ENCODE measurements at places on chromosomes 6 and 20.

DNA sequence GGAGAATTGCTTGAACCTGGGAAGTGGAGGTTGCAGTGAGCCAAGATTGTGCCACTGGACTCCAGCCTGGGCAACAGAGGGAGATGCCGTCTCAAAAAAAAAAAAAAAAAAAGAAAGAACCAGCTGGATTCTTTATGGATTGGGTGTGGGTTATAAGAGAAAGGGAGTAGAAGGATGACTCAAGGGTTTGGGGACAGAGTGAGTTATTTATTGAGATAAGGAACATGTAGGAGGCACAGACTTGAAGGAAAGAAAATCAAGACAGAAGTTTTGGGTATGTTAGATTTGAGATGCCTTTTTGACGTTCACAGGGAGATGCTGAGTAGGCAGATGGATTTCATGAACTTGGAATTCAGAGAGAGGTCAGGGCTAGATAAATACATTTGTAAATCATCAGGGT is 47.6 kb downstream of the KIZ start:
- DNase-seq, result no peak

- no peak for DNase-seq
Measured at GRCh38 chr6:10382322-10382721, 32.6 kb downstream of the TFAP2A start.

DNA sequence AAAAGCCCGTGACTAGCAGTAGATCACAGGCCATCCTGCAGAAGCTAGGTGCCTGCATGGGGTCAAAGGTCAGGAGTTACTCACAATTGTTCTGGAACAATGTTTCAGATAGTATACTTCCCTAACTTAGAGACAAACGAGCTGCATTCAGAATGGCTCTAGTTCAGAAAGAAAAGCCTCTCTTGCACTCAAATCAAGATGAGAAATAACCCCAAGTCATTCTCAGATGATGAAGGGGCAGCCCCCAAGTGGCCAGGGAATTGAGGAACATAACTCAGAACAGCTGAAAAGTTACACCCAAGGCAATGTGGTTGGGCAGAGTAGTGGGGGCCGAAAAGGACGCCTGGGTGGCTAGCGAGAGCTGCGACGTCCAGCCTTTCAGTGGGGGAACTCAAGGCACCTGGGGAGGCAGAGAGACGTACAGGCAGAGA is 27.8 kb downstream of the FYN start:
- DNase-seq, result no peak

- DNase-seq, result no peak
Measured at GRCh38 chr6:31210123-31210522, 39.6 kb upstream of the POU5F1 start.

GRCh38 chr6:37110500-37111461 is 59.2 kb upstream of the PIM1 start:
- DNase-seq, result no peak

GRCh38 chr6:17283074-17283473 is 1.9 kb downstream of the RBM24 start:
- DNase-seq, result no peak

DNA sequence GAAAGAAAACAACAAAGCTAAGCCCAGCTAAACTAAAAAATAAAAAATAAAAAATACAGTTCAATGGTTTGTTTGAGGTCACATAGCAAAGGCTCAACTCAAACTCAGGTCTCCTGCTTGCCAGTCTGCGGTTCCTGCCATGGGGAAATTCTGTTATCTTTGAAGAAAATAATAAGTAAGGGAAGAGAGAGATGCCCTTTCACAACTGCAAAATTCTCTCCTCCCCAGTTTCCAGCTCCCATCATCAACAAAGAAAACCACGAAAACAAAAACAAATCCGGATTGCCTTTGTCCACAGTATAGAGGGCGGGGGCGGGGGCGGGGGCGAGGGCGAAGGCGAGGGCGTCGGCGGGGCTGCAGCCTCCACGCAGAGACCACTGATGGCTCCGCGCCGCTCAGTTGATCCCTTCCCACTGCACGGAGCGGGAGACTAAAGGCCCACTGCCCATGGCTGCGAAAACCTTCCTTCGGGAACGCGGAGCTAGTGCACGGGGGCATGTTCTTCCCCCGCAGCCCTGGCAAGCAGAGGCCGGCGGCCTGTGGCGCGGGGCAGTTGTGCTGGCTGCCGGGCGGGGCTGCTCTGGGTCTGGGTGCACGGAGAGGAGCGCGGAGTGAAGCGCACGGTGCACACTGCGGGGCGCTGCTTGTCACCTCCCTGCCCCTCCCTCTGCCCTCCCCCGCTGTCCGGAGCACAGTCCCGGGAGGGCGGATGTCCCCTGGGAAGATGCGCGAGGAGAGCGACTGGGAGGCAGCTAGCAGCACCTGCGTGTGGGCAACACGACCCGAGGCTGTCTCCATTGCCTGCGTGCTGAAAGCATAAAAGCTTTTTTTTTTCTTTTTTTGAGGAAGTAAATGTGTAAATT is 54.1 kb upstream of the TPD52L1 start:
- DNase-seq, result no peak

- DNase-seq, result peak; percentile 59
Measured at GRCh38 chr6:16770701-16771569, 9.7 kb upstream of the ATXN1 start.

GRCh38 chr20:32670773-32671455 is 2.8 kb downstream of the C20orf203 start:
- DNase-seq, result no peak

DNA sequence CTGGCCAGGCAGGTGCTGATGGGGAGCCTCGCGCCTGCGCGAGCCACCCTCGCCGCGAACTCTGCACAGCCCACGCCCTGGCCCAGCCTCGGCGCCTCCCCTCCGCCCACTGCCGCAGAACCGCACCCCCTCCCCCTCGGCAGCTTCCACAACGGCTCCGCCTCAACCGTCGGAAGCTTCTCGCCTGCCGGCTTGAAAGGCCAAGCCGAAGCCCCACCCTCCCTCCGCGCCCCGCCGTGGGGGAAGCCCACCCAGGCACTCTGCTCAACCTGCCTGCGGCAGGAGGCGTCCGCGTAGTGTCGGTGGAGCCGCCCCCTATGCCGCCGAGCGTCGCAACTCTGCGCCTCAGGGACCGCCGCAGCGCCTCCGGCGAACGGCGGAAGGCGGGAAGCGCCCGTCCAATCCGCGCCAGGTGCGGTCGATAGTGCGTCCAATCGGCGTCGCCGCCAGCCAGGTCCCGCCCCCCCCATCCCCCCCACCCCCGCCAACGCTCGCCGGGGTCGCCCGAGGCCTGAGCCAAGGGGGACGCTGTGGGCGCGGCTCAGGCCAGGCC is at the start of gene SYCP2:
TSS of gene SYCP2 (minus strand) at position 342 of the 553 bp plus-strand sequence. CDS start 11,224 bp downstream, outside the sequence.
- DNase-seq, result peak; percentile 55

- no peak for DNase-seq
Measured at GRCh38 chr6:29760328-29760727, 37.1 kb downstream of the HLA-F start.

DNA sequence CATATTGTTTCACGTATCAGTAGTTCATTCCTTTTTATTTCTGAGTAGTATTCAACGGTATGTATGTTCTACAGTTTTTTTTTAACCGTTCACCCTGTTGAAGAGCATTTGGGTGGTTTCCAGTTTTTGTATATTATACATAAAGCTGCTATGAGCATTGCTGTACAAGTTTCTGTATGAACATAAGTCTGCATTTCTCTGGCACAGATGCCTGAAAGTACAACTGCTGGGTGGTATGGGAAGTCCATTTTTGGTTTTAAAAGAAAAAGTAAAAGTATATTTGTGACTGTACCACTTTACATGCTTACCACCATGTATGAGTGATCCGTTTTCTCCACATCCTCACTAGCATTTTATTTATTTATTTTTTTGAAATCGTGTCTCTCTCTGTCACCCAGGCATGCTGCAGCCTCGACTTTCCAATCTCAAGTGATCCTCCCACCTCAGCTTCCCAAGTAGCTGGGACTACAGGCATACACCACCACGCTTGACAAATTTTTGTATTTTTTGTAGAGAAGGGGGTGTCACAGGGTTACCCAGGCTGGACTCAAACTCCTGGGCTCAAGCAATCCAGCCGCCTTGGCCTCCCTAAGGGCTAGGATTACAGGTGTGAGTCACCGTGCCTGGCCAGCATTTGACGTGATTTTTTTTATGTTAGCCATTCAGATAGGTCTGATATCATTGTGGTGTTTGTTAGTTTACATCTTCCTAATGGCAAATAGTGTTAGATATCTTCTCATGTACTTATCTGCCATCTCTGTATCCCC is 11.0 kb upstream of the SIM1 start:
- no peak for DNase-seq

DNA sequence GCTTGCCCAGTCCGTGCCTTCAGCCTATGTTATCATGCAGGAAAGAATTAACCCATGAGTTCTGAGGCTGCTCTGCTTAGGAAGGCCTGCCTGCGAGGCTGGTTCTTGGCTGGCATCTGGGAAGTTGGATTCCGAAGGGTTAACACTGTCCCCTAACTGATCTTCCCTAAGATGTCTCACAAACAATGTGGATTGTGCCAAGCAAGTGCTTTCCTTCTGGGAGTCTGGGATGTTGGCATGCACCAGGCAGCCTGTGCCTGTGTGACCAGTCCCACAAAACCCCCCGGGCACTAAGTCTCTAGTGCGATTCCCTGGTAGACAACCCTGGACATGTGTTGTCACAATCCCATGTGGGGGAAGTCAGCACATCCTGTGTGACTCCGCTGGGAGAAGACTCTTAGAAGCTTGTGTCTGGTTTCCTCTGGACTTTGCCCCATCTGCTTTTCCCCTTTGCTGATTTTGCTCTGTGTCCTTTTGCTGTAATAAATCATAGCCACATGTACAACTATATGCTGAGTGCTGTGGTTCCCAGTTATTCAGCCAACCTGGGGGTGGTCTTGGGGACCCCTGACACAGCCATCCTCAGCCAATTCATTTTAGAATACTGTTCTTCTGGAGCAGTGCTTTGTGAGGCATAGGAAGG is 83.8 kb downstream of the SLC22A23 start:
- DNase-seq, result no peak

GRCh38 chr6:113112086-113112485 is 745.1 kb upstream of the MARCKS start:
- DNase-seq, result no peak

DNA sequence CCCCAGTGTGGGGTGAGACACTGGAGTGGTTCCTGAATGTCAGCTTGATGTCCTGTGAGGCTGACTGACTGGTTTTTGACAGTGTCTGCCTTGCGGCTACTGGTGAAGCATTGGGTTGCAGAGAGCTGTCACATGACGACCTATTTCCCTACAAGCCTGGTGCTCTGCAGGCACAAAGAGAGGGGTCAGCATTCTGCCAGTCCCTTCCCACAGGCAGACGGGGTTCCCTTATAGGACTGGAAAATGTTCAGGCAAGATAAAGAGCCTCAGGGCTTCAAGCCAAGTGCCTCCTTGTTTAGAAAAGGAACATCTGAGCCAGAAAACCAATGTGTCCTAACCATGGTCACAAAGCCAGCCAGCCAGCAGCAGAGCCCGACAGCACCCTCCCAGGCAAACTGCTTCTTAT is 11.0 kb downstream of the LY86 start:
- DNase-seq, result no peak

GRCh38 chr6:164861967-164862366 is 447.4 kb downstream of the C6orf118 start:
- no peak for DNase-seq

DNA sequence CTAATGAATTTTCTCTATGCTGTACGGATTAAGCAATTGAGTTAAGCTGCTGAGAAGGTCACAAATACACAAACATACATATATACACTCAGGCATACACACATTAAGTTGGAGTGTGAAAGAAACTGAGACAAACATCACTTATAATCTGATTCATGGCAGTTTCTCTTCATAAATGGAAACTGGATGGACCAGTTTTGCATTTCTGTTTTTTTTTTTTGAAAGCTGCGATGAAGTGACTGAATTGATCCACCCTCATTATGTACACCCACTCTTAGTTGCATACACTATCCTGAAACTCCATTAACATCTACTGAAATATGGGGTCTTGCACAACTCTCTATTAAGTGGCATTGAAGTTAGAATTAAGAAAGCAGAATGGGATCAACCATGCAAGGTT is 32.9 kb upstream of the TENT5A start:
- DNase-seq, result no peak

- DNase-seq, result peak; percentile 72
Measured at GRCh38 chr20:37384683-37385174, 38.8 kb downstream of the SRC start.

DNA sequence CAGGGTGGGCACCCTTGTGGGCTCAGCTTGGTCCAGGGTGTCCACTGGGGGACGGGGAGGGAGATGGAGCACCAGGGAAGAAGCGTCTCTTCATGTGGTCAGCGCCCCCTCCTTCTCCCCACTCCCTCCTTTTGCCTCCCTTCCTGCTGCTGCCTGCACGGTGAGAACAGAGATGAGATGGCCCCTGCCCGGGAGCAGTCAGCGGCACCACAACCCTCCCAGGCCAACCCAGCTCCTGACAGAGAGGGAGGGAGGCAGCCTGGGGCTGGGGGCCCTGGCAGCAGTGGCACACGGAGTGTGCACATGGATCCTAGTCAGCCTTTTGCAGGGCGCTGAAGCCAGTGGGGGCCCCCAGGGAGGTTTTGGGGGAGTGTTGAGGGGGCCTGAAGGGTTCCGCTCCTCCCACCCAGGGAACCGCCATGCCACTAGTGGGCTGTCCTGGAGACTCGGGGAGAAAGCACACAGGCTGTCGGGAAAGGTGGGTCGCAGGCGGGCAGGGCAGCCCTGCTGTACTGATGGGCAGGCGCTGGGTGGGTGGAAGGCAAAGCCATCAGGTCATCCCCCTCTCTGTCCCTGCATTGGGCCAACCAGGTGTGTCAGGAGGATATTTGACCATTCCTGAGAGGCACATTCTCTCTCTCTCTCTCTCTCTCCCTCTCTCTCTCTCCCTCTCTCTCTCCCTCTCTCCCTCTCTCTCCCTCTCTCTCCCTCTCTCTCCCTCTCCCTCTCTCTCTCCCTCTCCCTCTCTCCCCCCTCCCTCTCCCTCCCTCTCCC is 94.3 kb upstream of the BHLHE23 start:
- no peak for DNase-seq

- DNase-seq, result no peak
Measured at GRCh38 chr20:20959031-20959755, 147.0 kb downstream of the LINC00237 start.

DNA sequence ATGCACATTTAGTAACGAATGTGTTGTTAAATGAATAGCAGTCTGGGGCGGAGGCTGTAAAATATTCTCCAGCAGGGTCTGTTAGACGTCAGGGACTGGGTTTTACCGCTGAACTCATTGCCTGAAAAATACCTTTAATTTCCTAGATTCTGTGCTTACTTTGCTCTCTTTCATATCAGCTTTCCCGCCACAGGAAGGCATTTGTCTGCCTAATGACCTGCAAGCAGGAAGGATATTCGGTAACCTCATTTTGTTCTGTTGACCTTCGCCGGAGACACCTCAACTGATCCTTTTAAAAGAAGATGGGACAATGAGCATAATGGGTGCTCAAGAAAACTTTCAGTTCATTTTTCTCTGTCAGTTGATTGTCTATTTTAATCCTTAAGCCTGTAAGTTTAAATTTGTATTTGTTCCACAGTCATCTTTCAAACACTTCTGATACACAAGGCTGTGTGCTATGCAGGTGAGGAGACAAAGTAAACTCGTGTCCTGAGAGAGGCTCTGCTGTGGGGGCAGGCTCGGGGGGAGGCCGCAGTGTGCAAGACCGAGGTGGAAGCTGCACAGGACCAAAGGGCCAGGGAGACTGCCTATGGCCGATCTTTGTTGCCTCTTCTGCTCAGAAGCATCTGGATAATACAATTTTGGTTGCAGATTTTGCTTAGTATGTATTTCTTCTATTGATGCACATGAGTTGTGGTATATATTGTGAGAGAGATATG is 27.4 kb upstream of the SIM1 start:
- no peak for DNase-seq

Data from activated T-helper 1 cell treated with Interleukin-2 at 50 U/mL for 16 hours (primary cell).